ENCODE measurements at places on chromosomes 4 and X.

GRCh38 chrX:19698122-19698521, 182.8 kb upstream of the MAP3K15 start:
- DNase-seq, result no peak

DNA sequence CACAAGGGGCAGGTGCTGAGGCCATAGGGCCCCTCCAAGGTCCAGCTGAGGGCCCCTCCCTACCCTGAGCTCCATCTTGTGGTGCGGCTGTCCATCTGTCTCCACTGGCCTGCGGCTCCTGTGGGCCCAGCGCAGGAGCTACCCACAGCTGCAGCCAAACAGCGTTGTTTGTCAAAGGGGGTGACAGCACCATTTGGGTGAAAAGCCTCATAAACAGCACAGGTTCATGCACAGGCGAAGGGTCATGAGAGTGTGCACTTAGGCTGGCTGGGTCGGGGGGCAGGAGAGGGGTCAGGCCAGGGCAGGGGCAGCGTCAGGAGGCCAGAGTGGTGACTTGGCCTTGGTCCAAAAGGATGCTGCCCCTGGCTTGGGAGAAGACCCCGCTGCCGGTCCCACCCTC, 32.3 kb downstream of the BLOC1S4 start:
- DNase-seq, result no peak

- DNase-seq, result no peak
Measured at GRCh38 chr4:10879411-10880110, 195.0 kb upstream of the CLNK start.

DNA sequence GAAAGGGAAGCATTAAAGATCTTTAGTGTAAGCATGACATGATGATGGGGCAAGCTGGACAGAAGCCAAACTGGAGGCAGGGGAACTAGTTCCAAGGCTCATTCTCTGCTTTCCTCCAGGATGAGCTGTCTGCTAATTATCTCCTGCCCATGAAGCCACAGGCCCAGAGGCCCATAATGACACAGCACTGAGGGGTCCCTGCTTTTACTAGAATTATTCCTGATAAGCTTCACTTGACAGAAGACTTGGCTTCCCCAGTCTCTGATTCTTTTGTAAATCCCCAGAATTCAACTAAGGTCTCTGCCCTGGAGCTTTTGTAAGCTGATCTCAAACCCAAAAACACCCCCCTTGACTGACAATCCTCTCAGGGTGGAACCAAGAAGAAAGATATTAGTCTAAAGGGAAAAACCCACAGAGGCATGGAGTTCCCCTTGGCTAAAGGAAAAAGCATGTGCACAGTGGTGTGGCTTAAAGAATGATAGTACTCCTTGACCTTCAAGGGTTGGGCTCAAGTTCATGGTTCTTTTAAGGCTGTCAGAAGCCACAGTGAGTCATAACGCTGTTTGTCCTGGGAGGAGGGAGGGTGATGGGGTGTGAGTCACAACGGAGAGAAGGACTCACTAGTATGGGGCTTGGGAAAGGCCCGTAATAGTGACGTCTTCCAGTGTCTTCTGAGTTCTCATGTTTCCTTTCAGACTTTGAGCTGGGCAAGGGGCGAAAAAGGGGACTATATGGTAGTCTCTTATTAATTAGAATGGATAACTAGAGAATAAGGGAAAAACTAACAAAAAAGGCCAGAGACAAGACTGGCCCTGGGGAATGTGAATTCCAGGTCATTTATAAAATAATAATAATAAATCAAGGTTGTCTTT, 146.0 kb upstream of the CPEB2 start:
- DNase-seq, result no peak

DNA sequence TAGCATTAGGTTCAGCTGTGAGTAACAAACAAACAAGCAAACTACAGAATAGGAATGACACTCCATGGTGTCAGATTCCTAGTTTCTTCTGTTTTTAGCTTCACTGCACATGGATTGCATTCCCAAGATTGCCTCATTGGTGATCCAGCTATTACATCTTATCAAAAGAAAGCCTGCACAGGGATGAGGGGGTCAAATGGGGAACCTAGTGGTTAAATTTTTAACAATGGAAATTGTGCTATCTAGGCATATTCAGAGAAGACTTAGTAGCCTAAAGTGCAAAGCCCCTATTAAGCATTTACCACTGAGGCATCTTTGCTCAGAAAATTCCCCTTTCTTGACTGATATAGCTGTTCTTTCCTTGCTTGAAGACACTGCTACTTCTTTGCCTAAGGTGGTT, 3.9 kb upstream of the TTC29 start:
- DNase-seq, result no peak

DNA sequence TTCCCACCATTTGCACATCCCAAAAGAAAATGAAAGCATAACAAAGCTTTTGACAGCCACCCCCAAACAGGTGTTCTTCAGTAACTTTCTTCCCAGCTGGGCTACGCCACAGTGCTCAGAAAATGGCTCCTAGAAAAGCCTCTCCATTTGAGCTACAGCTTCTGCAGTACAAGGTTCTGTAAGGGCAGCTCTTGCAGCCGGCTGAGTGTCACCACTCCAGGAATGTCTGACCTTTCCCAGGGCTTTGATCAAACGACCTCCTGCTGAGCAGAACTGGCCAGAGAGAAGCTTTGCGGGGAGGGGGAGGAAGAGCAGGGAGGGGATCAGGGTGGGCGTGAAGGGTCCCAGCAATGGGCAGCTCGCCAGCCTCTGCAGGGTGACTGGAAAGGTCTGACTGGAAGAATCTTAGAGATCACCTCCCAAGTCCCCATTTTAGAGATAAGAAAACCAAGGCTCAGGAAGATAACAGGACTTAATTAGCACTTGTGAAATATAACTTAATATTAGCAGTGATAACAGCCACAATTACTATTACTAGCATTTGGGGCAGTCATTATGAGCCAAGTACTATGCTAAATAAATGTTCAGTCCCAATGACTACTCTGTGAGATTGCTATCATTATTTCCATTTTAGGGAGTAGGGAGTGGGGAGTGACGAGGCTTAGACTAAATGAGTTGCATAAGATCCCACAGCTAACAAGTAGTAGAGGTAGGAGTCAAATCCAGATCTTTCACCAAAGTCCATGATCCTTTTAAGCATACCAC, 51.1 kb downstream of the LEF1 start:
- no peak for DNase-seq

Data from activated T-cell treated with anti-CD3 and anti-CD28 coated beads, Interleukin-2, amount 50 U/mL, for 1 hour (primary cell).